ENCODE measurements at places on chromosomes 3 and 15.

- DNase-seq, result no peak
These were observed 109.6 kb upstream of the UMPS start for GRCh38 chr3:124620600-124621063.

DNA sequence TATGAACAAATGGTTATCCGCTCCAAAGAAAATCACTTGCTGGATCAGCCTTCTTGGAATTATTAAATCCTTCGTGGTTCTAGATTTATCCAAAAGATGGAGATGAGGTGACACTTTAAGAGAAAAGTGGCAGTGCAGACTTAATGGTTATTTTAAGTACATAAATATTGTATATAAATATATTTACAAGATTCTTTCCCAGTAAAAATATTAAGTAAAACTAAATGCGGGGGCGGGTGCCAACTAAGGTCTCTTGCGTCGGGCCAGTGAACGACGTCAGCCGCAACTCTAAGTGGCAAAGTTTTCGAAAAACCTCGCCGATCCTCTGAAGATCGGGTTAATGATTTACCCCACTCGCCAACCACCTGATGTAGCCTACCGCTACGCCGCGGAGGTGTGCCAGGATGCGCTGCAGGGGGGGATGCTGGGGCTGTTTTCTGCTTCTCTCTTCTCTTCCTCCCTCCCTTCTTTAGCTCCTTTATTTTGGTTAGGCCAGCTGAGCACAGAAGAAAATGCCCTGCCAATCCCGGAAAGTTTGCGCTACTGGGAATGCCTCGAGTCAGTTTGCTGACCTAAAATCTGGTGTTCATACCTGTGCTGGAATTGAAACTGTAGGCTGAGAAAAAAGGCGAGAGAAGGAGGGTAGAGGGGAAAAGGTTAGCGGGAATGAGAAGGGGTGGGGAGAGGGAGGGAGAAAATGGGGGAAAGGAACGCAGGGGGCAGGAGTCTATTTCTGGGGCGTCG is 7.6 kb upstream of the FOXB1 start:
- no peak for DNase-seq

DNA sequence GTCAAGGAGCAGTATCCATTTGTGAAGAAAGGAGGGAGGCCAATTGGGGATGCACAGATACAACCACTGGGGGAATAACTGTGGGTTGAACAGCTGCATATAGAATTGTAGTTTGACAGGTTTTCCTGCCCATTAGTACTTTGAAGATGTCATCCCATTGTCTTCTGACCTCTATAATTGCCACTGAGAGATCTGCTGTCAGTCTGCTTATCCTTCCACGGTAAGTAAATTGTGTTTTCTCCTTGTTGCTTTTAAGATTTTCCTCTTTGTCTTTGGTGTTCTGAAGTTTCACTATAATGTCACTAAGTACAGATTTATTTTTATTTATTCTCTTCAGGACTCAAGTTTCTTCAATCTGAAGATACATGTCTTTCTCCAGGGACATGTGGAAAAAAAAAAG is 56.6 kb downstream of the MOBP start:
- no peak for DNase-seq

DNA sequence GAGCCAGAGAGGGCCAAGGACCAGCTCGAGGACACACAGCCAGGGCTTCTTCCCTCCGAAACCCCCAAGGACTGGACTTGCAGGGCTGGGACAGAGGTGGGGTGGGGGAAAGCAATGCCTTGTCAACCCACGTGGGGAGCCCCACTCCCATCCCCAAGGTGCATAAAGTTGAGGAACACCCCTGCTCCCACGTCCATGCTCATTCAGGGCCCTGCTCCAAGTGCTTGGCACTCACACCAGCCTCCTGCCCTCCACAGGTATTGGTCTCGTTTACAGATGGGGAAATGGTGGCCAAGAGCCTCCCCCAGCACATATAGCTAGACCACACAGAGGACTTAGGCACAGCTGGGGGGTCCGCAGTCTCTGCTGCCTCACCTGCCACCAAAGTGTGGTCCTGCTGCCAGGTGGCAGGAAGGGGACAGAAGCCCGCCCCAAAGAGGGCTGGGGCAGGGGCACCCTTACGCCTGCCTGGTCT is 50.5 kb upstream of the CSPG4 start:
- no peak for DNase-seq

DNA sequence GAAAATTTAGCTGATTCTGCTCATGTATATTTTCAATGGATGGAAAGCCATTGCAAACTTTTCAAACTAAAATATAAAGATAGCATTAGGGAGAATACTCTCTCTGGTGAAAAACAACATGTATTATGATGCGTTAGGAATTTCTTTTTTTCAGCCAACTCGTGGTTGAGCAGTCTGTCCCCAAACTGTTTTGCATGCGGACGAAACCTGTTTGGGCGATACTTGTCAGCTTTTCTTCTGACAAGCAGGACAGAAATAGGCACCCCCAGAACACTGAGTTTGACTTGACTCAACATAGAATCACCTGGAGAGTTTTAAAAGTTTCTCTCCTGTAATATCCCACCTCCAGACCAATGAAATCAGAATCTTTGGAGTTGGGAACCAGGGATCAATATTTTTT is 417.5 kb upstream of the TPRG1 start:
- no peak for DNase-seq

- no peak for DNase-seq
These were observed 37.3 kb downstream of the STARD5 start for GRCh38 chr15:81286621-81287121.

DNA sequence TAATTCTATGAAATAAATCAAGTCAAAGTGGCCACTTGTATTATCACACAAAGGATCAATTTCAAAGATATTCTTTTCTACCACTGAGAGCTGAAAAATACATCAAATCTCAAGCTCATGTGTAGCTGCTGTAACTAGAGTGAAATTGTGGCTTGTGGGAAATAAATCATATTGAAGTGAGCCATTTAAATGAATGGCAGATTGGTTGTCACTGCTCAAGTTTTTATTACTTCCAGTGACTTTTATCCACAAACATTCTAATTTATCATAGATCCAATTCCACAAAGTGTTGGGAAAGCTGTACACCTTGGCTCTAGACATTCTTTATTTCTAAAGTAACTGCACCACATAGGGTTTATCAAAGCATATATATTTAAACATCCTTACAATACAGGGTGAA is 285.4 kb downstream of the CNTN3 start:
- DNase-seq, result no peak

- DNase-seq, result no peak
These were observed 55.0 kb upstream of the CP start for GRCh38 chr3:149276619-149277018.

DNA sequence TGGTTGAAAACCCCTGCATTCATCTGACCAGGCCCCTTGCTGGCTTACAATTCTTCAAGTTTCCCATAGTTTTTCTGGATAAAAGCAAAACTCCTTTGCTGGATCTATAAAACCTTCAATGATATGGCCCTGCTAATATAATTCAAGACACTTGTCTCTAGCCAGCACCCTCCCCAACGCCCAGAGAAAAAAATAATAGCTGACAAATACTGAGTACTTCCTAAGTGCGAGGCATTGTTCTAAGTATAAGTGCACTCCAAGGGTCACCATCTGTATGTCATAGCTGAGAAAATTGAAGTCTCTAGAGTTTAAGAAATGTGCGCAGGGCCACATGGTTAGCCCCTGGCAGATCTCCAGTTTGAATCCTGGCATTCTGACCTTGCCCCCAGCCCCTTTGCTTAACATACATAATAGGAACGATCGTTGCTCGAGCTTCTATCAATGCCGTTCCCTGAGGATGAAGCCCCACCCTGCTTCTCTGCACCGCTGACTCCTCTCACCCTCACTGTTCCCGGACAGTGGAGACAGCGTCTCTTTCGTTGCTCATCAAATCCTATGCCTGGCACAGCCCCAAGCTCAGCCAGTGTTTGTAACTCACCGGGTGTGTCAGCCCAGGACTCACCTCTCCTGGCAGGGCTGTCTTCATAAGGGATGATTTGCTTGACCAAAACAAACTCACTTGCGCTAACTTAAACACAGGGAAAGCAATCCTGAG is 377.1 kb upstream of the PROK2 start:
- DNase-seq, result no peak

DNA sequence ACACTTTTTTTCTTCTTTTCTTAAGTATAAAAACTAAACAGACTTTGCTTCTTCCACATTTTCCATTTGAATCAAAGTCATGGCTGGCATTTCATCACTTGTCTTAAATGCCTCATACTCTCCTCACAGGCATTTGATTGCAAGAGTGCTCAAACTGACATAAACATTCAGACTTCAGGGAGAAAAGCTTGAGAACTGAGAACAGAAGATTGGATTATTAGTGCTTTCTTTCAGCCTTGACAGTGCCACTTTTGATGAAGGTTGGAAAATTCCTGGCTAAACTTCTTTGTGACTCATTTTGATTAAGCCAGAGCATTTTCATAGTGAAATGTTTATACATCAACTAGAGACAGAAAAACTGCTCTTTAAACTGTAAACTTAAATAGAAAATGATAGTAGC is 544.4 kb downstream of the DIPK2A start:
- no peak for DNase-seq

- no peak for DNase-seq
These were observed 81.6 kb downstream of the PLXNA1 start for GRCh38 chr3:127064391-127065137.

DNA sequence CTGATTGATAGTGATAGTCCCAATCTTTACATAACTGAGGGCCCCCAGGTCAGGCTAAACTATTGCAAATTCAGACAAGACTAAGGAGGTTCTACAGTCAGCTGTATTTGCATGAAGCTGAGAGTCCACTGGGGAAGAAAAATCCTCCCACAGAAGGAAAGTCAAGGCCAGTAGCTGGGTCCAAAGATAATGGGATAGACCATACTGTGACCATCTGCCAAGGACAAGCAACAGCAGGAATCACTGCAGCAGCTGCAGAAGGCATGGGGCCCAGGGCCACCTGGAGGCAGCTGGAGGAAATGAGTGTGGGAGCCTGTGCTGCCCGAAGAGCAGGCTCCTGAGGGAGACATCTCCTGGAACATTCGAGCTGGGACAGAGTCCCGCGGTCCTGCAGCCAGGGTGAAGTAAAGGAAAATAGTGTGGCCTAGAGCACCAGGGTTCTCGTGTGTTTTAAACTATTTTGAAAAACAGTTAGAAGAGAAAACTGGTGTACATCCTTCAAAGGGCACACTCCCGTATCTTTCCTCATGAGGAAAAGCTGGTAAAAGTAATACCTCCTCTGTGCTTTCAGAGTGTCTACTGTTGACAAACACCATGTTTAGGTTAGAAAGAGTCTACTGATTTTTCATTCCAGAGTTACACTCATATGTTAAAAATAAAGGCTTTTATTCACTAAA is 13.2 kb upstream of the TMEM212 start:
- no peak for DNase-seq

GRCh38 chr3:78986416-78987101 is 781.2 kb downstream of the ROBO1 start:
- no peak for DNase-seq

GRCh38 chr15:25106209-25106608 is 151.4 kb downstream of the SNRPN start:
- DNase-seq, result no peak

GRCh38 chr3:143200001-143200924 is 80.7 kb downstream of the CHST2 start:
- no peak for DNase-seq

DNA sequence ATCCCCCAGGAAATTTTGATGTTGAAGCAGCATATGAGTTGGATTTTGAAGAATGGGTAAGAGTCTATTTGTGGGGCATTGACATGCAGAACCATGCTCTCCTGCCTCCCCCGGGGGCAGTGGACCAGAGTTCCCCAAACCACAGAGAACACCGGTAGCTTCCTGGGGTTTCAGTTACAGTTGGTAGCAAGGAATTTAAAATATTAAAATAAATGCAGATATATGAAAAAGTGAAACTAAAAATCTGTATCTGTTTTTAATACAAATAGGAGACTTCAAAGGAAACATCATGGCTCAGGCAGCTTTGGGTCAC is 37.4 kb downstream of the SLC9A9 start:
- no peak for DNase-seq

GRCh38 chr15:70510433-70510832 is 252.9 kb downstream of the UACA start:
- no peak for DNase-seq

DNA sequence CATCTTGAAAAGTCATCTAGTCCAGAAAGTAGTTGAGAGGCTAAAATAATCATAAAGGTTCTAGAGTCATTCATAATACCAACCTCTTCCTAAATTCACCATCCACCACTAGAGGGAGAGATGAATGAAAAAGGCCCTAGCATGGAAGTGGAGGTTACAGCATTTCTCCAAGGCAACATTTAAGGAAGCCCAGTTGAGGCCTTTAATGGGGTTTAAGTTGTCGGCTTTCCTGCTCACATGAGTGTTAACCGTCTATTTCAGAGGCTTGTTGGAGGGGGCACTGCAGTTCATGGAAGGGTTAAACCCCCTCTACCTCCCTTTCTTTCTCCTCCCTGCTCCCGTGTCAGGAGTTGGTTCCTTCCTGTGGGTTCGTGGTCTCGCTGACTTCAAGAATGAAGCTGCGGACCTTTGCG is 3.8 kb upstream of the SLCO3A1 start:
- DNase-seq, result no peak

DNA sequence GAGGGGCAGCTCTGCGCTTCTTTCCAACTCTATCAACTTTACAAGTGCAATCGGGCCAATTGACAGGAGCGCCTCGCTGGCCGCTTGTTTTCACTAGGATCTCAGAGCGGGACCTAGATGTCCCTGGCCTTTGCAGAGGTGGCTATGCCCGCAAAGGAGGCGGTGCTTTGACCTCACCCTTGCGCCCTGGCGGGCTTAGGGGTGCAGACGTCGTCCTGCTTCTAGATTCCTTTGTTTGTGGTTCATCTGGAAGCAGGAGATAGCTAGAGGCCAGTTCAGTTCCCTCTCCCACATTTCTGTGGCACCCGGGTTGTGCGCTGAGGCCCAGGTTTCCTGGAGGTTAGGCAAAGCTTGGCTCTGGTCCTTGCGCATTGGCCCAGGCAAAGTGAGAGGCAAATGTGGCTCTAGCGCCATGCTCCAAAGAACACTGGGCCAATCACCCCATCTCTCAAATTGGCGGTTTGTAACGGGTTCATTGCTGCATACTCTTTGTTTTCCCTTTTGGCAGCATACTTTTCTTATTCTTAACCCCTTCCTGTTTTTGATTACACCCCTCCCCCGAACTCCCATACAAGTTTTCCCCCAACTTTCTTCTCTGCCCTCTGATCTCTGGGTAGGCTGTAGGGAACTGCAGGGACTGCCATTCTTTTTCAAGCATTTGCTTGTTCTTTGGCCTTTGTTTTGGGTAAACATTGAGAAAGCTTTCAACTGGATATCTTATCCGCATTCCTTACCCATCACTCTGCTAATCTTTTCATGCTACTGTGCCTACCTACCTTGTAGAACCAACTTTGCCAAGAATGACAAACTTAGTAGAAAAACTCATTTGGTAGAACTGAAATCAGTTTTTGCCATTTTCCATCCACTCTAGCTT is 1.4 kb downstream of the PPM1L start:
- DNase-seq, result no peak

DNA sequence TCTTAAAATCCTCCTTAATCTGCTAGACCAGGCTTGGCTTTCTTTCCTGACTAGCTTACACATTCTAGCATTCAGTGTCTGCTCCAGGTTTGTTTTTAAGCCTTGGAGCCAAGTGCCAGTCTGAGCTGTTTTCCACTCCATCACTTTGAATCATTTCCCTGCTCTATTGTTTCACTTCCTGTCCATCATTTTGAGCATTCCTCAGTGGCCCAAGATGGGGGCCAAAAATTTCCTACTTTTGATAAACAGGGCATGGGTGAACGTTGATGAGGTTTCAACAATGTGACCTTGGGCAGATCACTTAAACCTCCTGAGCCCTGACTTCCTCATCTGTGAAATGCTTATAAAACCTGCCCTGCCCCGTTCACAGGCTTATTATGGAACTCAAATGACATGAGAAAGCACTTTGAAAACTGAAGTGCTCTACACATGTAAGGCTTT is 4.4 kb downstream of the CYP19A1 start:
- no peak for DNase-seq
